ENCODE measurements at places on chromosomes 7 and 10.

DNA sequence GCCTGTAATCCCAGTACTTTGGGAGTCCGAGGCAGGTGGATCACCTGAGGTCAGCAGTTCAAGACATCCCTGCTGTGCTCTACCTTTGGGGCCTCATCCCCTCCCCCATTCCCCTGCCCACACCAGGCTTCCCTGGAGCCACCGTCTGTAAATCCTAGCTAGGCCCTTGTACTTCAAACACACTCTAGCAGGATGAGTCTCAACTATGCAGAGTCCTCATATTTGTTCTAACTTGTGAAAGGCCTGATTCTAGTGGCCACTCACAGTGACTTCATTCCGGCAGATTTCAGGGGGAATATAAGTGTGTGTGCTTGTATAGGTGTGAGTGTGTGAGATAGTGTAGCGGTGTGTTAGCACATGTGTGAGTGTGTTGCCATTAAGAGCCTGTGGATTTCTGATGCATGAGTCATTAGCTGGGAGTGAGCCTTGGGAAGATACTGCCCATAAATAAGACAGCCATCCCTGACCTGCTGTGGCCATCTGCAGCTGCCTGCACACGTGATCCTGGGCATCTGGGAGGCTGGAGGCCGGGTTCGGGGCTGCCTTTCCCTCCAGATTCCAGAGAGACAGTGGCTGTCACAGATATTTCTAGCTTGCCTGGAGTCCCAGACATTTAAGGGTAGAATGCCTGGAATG lies 1.7 kb upstream of the NEURL1 start:
- no peak for DNase-seq

DNA sequence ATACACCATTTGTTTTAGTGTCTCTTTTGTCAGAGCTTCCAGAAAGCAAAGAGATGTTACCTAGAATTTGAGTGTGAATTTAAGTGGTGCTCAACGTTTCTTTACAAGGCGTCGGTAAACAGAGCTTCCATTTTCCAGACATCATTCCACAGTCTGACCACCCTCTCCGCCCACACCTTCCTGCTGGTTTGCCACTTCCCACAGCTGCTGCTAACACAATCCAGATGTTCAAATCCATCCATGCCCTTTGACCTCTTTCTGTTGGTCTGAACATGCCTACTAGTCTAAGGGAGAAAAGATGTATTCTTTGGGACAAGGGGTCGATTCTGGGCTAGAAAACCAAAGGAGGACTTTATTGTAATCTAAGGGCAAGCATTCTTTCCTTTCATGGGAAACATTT lies 86.1 kb downstream of the FAM107B start:
- DNase-seq = no peak

DNA sequence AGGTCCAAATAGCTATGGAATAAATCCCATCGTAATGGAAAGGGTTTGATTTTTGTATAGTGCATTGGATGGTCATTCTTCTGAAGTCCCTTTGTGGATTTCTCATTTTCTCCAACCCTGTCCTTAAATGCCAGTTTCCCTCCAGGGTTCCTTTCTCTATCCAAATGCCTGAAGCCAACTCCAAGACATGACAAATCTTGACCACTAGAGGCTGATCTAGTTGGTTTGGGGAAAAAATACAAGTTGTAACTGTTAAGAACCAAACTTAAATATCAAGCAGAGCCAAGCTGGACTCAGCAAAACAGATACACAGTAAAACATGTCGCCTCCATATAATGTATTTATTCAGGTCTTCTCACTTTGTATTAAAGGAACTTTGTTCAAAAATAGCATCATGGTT lies 28.7 kb downstream of the FRMD4A start:
- DNase-seq = no peak

DNA sequence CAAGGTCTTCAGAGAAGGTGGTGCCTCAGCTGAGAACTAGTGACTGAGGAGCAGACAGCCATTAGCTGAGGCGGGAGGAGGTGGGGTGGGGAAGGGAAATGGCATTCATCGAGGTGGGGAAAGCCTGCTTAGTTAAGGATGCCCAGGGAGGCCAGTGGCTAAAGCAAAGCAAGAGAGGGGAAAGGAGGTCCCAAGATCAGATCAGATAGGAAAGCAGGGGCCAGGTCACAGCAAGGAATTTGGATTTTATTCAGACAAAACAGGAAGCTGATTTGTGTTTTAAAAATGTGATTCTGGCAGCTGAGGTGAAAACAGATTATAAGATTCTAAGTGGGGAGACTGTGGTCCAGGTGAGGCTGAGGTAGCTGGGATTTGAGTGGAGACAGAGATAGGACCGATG lies 45.8 kb downstream of the CNNM1 start:
- no peak for DNase-seq

GRCh38 chr7:100752994-100753393 lies 19.6 kb downstream of the ZAN start:
- no peak for DNase-seq

- DNase-seq = no peak
Measured at GRCh38 chr7:82053453-82054032, 283.7 kb upstream of the HGF start.

DNA sequence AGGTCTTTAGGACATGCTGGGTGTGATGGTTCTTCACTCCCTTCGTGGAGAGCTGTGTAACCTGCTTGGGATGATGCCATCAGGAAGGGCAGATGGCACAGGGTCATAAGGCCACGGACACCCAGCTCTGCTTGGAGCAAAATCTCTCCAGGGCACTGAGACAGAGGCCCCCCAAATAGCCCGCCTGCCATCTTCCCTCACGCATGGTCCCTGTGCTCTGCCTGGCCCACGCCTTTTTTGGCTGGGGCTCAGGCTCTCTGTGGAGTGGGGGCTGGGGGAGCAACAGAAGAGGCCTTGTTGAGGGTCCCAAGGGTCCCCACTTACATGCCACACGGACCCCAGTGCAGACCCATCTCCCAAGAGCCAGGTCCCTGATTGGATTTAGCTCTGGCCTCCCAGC lies 93.3 kb upstream of the RET start:
- DNase-seq = no peak

- no peak for DNase-seq
Measured at GRCh38 chr7:24833549-24833948, 76.3 kb upstream of the GSDME start.

DNA sequence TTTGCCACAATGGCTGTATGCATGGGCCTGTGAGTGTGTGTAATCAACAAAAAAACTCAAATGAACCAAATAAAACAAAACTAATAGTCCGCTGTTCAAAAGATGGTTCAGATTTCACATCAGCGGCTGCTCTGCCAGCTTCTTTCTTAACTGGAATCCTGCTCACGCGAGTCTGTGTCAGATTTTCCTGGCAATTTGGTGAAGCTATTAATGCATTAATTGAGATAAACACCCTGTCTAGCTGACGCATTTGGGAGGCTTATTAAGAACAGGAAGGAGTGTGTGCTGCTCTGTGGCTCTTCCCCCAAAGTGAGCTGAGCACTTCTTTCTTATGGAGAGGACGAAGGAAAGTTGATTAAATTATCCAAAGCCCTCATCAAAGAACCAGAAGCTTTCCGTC lies 336.6 kb upstream of the MKI67 start:
- DNase-seq = no peak

Measured in frontal cortex (tissue), 4 donors.